ENCODE measurements at places on chromosomes 12 and 14.

- no peak for DNase-seq
Measured at GRCh38 chr14:95553141-95553540, 18.3 kb downstream of the GLRX5 start.

GRCh38 chr12:106078358-106079010, 60.3 kb downstream of the NUAK1 start:
- peak; percentile 91 for DNase-seq

DNA sequence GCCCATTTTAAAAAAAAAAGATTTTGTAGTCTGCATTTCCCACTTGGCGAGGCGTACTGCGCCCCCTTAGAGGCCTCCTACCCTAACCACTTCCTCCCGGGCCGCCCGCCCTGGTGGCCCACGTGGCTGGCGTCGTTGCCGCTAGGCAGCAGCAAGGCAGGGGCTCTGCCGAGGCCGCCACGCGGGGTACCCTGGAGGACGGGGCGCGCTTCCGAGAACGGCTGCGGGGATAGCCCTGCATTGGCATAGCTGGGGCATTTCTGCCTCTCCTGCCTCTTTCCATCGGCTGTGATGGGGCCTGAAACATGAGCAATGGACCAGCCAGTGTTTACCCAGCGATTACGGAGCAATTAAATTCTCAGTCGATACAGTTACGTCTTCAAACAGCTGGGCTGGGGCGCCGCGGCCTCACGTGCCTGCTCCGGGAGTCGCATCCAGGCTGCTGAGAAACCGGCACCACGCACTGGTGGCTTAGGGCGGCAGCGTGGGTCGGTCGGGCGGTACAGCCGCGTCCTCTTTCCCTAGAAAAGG, 38.0 kb downstream of the IQSEC3 start:
- DNase-seq, result no peak

- no peak for DNase-seq
Measured at GRCh38 chr14:58667900-58668299, 30.1 kb downstream of the DACT1 start.

DNA sequence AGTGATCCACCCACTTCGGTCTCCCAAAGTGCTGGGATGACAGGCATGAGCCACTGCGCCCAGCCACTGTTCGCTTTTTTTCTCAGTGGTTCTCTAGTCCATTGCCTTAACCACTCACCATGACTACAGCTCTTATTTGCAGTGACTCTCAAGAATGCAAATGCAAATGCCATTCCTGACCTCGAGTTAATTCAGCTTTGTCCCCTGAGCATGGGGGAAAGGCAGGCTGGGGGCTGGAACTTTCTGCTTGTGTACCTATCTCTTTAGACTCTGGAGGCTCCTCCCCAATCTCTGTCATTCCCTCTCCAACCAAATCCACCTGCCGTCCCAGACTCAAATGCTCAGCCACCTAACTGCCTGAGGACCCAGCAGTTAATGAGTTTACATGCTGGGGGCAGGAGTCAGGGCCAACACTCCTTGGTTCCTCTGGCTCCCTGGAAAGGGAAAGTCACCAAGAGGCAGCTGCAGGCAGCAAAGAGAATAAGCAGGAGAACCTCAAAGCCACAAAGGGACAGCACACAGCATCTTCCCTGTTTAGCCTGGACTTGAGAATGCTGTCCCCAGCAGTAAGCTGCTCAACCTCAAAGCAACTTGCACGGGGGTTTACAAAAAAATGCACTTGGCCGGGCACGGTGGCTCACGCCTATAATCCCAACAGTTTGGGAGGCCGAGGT, 5.3 kb upstream of the HNF1A start:
- DNase-seq, result peak; percentile 66

DNA sequence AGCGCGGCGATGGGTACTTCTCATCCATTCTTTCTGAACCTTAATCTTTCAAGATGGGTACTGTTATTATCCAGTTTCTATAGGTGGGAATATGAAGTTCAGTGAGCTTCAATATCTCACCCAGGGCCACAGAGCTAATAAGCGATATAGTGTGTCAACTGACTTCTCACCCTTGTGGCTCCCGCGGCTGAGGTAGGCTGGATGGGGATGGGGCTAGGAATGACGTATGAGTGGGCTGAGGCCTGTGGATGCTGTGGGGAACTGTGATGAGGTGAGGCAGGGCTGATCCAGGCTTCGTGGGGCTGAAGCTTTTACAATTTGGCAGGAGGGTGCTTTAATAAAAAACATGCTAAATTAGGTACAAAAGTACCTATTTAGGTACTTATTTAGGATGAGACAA, 32.9 kb upstream of the ATP23 start:
- DNase-seq, result no peak

DNA sequence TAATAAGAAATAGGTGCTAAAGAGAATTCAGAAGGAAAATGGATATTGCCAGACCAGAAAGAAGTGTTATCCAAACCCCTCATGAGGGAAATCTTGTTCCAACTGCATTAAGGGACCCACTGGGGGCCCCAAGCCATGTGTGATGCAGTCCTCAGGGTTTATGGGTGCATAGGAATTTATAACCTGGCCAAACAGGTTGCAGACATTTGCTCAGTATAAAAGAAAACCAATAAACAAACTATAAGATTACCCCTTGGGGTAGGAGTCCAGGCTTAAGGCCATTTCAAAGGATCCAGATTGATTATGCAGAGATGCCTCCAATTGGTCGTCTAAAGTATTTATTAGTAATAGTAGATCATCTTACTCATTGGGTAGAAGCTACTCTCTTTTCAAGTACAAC, 240.9 kb upstream of the DIO3 start:
- DNase-seq, result no peak

GRCh38 chr12:92271341-92271740, 125.7 kb upstream of the BTG1 start:
- peak; percentile 15 for DNase-seq

DNA sequence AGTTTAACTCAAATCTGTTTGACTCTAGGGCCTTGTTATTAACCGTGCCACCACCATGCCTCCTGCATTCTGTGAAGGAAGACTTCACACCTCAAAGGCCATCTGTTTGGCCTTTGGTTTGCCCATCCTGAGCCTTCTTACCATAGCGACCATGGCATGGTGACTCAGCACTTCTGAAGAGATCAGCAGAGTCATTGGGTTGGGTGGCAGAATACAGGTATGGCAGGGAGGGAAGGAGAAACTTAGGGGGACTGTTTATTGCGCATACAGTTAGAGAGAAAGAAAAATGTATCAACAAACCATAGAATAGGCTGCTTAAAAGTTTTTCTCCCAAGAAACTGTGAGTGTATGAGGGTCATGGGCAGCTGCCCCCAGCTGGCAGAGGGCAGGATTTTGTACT, 49.2 kb downstream of the DAD1 start:
- DNase-seq, result no peak

DNA sequence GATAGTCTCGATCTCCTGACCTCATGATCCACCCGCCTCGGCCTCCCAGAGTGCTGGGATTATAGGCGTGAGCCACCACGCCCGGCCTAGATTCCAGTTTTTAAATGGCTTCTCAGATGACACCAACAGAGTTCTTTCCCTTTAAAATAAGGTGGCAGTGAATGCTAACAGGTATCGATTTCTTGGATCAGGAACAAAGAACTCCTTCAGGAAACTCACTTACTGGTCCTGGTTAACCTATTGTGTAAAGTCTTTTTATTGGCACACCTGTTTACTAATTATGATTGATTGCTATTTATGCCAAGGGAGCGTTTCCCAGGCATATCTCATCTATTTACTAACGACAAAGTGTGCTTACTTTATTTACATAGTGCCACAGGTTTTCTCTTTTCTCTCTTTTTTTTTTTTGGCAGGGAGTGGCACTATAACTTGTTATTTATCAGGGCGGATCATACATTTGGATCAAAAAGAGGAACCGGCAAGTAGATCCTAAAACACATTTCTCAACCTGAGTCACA, 89.7 kb downstream of the GLT1D1 start:
- DNase-seq, result no peak

DNA sequence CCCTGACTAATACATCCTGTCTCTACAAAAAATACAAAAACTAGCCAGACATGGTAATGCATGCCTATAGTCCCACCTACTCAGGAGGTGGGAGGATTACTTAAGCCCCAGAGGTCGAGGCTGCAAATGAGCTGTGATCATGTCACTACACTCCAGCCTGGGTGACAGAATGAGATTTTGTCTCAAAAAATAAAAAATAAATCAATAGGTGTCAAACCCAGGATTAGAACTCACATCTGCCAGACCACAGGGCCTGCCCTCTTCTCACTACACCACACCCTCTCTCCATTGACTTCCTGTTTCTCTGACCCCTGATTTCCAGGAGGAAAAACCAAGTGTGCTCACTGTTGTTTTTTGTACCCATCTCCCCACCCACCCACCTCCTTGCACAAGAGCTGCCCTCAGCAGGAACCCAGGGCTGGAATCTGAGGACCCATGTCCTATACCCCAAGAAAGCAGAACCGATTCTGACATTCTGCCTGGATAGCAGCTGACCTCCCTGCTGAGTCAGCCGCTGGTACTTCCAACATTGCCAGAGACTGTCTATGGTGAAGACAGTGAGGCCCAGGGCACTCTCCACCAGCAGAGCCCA, 6.2 kb downstream of the CMKLR1 start:
- peak; percentile 28 for DNase-seq

GRCh38 chr14:92039063-92039718, 668 bp downstream of the TRIP11 start:
- DNase-seq, result peak; percentile 79

DNA sequence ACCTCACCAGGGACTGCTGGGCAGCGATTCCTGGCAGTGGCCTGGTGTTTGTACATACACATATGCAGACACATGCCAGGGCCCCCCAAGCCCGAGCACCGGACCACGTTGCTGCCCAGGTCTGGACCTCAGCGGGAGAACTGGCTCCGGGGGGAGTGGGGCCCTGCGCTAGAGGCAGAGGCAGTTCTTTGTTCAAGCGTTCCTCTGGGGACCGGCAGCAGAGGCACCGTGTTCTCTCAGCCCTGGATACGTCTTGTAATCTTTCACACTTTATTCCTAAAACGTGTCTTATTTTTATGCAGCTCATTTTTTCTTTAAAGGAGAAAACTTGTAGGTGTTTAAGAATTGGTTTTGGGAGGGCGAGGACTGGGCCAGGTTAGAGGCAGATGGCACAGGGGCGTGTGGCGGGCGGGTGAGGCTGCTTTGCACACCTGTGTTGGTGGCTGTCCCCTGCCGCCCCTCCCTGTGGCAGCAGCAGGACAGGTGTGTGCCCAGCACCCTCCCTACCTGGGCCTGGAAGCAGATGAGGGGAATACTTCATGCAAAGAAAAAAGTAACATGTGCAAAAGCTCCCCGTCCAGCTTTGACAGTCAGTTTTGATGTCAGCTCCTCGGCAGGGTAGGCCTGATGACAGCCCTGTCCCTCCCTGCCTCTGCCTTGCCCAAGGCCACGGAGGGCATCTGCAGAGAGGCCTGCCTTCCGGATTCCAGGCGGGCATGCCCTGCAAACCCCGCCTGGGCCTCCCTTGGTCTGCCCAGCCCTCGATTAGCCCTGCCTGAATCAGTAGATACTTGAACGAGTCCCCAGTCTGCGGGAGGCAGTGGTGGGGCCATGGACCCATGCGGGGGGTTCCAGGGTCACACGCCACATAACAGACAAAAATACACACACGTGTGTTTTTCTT, 7.0 kb upstream of the PUS1 start:
- DNase-seq, result no peak

DNA sequence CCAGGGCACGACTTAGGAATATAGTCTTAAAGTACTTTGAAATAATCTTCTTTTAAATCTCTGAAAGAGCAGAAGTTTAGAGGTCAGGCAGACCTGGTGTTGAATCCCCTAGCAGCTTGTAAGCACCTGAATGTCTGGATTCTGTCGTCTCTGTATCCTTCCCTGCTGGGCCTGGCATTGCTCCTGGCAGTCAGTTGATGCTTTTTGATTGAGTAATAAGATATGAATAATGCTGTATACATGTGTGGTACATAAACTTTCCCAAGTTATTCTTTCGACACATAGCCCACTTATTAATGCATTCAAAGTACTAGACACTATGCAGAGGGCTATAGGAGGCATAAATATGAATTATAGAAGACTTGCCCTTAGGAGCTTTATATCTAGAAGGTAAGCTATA, 31.4 kb downstream of the EVL start:
- DNase-seq, result no peak

DNA sequence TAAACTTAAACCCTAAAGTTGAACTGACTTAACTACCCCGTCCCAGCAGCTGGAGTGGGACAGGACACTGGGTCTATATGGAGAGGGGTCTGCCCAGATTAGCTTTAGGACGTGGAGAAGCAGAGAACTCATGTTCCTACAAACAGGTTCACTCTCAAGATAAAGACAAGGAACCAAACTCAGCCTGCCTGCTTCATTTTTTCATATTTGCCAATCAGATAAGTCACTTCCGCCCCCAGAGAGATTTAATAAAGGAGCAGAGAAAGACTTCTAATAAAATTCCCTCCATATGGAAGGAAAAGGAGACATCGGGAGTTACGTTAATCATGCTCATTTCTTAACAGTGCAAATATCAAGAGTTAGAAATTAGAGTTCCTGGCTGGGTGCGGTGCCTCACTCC, 42.2 kb upstream of the TCL1A start:
- no peak for DNase-seq

DNA sequence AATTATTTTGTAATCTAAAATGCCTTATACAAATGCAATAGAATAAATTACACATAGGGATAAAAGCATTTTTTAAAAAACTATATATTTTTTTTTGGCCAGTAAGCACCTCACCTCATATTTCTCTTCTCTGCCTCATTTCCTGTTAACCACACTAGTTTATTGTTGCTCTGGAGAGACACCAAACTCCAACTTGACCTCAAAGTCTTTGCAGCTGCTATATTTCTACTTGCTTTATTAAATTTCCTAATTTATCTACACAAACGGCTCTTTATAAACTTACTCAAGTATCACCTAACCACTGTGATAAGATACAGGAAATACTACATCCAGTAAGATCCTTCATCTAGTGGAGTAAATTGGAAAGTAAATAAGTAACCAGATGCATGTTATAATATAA, 622.3 kb downstream of the C12orf50 start:
- no peak for DNase-seq

- DNase-seq, result no peak
Measured at GRCh38 chr12:182381-182892, 31.5 kb downstream of the SLC6A12 start.

GRCh38 chr14:100994756-100995330, 91.3 kb upstream of the RTL1 start:
- DNase-seq, result no peak

Measured in cerebellar cortex (tissue), 1 donor.